ENCODE measurements at places on chromosomes 5 and 9. TPM values are rescaled to one million over a fixed set of nuclear protein-coding genes. Genes with fewer than 3 reads are reported as not detected.
A peak's percentile ranks its signal among the peaks of the same experiment; 100 is the strongest.

DNA sequence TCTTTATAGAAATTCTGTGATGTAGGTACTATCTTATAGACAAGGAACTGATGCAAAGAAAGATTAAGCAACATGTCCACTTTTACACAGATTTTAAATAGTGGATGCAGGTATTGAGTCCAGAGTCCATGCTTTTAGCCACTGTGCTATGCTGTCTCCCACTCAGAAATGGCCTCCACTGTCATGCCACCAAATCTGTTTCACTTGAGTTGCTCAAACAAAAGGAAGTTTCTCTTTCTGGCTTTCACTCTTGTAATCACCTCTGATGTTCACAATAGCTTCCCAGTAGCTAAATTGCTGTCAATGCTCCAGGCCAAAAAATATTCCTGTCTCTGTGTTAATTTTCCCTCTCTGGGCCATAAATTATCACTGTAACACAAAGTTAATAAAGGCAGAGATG lies 77.0 kb upstream of the RASA1 start:
- DNase-seq, result no peak

Gene SHOC1
- total RNA-seq, result 1.1 TPM

GRCh38 chr5:88452820-88453219 lies 184.2 kb upstream of the TMEM161B start:
- DNase-seq, result no peak

DNA sequence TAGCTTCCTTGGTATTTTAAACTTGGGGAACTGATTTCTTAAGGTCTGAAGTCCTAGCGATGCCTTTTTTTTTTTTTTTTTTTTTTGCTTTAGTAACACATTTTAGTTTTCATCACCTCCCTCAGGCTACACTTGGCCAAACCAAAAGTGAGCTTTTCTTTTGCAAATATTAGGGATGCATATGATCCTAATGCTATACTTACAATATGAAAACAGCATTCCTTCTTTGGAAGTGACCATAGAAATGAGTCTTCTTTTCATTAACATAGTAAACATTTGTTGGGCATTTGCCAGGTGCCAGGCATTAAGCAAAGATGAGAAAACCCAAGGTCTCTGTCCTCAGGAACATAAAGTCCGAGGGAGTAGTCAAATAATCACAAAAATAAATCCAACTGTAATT lies 189.8 kb downstream of the ALDH1A1 start:
- no peak for DNase-seq

DNA sequence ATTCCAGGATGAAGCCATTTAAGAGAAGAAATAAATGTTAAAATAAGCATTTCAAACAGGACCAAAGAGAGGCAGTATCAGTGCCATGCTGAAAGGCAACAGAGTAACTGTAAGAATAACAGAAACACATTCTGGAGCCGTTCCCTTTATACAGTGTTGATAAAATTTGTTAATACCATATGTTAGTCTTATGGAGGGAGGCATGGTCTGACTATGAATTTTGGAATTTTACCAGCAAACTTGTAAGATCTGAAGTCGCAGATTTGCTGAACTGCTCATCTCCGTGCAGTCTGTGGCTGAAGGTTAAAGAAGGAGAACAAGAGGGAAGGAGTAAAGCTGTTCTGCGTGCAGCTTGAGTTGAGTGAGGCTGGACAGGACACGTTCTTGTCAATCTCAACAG lies 508.4 kb downstream of the NFIB start:
- DNase-seq, result no peak

GRCh38 chr9:114580609-114581193 lies 6.9 kb upstream of the ATP6V1G1 start:
- DNase-seq, result no peak

DNA sequence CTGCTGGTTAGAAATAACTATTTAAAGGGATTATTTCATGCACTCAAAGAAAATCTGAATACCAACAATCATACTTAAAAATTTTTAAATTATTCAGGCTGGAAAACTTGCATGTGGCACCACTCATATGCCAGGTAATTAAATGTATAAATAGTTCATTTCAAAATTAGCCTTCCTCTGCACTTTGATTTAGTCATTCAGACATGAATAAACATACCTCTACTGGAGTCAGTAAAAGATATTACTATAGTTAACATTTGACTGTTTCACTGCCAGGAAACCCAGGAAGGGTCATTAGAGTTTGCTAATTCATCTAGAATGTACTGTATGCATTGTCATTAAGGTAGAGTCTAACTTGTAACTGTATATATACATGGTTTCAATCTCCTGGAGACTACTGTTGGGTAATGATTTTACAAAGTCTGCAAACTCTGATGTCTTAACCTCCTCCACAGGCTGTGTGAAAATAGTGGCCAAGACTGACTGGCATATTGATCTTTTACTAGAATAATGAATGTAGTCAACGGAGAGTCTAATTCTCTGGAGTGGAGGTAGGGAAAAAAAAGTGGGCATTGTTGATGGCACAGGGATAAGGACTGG lies 43.7 kb downstream of the TEX10 start:
- no peak for DNase-seq

Gene ROPN1L
- 0.66 TPM for total RNA-seq

Gene PCDHA3
- not detected for total RNA-seq

Gene SPOCK1
- total RNA-seq, result 0.27 TPM

DNA sequence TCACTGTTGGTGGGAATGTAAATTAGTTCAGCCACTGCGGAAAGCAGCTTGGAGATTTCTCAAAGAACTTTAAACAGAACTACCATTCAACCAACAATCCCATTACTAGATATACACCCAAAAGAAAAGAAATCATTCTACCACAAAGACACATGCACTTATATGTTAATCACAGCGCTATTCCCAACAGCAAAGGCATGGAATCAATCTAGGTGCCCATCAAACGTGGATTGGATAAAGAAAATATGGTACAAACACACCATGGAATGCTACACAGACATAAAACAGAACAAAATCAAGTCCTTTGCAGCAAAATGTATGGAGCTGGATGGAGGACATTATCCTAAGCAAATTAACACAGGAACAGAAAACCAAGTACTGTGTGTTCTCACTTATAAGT lies 42.1 kb downstream of the PRUNE2 start:
- no peak for DNase-seq

- no peak for DNase-seq
Observed at GRCh38 chr9:16029046-16029615, 476.3 kb downstream of the CCDC171 start.

Gene OGN
- 0.15 TPM for total RNA-seq

DNA sequence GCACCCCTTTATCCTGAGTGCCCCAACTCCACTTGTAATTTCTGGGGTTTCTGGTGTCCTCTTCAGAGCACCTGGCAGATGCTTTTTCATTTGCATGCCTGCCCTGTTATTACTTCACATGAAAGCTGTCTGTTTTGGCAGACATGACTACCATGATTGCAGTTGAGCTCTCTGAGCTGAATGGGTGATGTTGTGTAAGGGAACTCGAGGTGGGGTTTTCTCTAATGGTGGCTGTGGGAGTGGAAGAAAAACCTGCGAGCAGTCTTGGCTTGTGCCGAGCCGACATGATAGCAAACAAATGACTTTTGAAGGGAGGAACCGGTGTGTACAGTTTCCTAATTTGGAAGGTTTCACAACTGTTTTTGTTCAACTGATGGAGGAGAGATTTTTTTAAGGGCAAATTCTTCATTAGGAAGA lies 196.2 kb downstream of the AOPEP start:
- no peak for DNase-seq

Gene ZBTB26
- 5.5 TPM for total RNA-seq

DNA sequence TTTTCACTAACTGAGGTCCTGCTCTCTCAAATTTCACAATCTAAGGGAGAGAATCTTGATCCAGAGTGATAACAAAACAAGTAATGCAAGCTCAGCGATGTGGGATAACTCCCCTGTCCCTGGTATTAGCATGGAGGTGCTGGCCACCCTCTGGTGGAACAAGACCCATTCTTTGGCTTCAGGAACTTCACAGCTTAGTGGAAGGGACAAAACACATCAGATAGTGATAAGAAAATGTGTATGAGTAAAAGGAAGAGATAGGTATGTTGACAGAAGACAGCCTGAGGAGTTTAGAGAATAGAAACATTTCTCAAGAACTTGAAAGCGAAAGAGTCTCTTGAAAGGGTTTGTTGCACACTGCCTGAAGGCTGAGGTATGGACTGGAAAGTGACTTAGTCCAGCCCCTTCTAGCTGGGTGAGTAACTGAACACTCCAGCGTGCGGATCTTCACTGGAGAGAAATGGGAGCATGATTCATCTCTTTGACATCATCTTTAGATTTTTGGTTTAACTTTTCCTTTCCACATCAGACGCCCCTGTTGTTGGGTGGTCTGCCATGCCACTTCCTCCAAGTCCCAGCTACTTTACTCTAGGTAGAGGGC lies 25.4 kb upstream of the ZSWIM6 start:
- DNase-seq, result no peak

GRCh38 chr9:97923529-97924108 lies 1.3 kb upstream of the TRMO start:
- peak; percentile 74 for DNase-seq

GRCh38 chr9:91935066-91935749 lies 14.8 kb downstream of the ROR2 start:
- no peak for DNase-seq
